ENCODE measurements at places on chromosomes 1 and 21. TPM values are rescaled to one million over a fixed set of nuclear protein-coding genes. Genes with fewer than 3 reads are reported as not detected.

The RGS2 gene
- 29.0 TPM for total RNA-seq

The SYCP1 gene
- not detected for total RNA-seq

The REN gene
- not detected for total RNA-seq

The FLG2 gene
- total RNA-seq = not detected

The FAM131C gene
- total RNA-seq = 1.2 TPM

The LMX1A gene
- total RNA-seq = not detected

The CA6 gene
- total RNA-seq = 0.67 TPM

The LCE1F gene
- not detected for total RNA-seq

The CNKSR1 gene
- 26.0 TPM for total RNA-seq

The ABCB10 gene
- 22.7 TPM for total RNA-seq

The NPHS2 gene
- total RNA-seq = not detected

Data from mammary epithelial cell (primary cell).